ENCODE measurements at places on chromosomes 6 and 20.

- H3K27me3 ChIP-seq = no peaks in the 10 kb centered on the region
- DNase-seq = no peak
- H3K36me3 ChIP-seq = no peaks in the 10 kb centered on the region
Measured at GRCh38 chr20:64232794-64233193, 22.8 kb upstream of the PCMTD2 start.

- H3K4me3 ChIP-seq = no peak overlapping the region
- H3K4me1 ChIP-seq = peaks cover 15% of the 10 kb centered on the region
- DNase-seq = no peak
Measured at GRCh38 chr6:129312880-129313279, 397.1 kb downstream of the ARHGAP18 start.

- DNase-seq = peak; percentile 74
- peaks cover 26% of the 10 kb centered on the region for H3K36me3 ChIP-seq
- no peak overlapping the region for H3K27ac ChIP-seq
- H3K27me3 ChIP-seq = no peaks in the 10 kb centered on the region
Measured at GRCh38 chr20:34579979-34580940, 21.7 kb downstream of the MAP1LC3A start.

- DNase-seq = no peak
- H3K27me3 ChIP-seq = no peaks in the 10 kb centered on the region
- no peak overlapping the region for H3K4me3 ChIP-seq
- no peak overlapping the region for H3K27ac ChIP-seq
- H3K4me1 ChIP-seq = no peaks in the 10 kb centered on the region
- H3K36me3 ChIP-seq = no peaks in the 10 kb centered on the region
Measured at GRCh38 chr6:40276141-40276540, 311.0 kb downstream of the LRFN2 start.

DNA sequence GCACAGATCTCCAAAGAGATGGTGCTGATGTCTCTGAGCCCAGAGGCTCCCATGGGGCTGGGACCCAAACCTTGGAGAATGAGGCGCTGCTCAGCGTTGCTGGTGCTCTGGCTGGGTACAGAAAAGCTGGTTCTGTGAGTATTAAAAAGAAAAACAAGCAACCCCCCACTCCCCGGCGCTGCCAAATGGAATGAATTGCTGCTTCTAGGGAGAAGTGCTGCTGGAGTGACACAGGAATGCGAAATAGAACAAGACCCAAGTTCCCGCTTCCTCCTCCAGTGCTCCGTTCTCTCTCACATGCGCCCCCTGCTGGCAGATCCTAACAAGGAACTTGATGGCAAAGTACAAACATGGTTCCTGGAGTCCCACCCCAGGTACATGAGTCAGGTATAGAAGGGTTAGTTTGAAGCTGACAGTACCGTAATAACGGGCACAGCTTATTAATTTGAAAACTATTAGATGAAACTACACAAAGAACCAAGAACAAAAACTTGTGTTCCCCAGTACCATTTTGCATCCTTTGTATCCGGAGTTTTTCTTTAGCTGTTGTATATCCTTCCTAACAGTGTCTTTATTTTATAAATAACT lies 2.1 kb upstream of the DDX27 start:
- peaks cover 30% of the 10 kb centered on the region for H3K4me1 ChIP-seq
- no peak overlapping the region for H3K4me3 ChIP-seq
- peak; percentile 99 for DNase-seq
- peak overlapping the region; percentile 44 for H3K27ac ChIP-seq

DNA sequence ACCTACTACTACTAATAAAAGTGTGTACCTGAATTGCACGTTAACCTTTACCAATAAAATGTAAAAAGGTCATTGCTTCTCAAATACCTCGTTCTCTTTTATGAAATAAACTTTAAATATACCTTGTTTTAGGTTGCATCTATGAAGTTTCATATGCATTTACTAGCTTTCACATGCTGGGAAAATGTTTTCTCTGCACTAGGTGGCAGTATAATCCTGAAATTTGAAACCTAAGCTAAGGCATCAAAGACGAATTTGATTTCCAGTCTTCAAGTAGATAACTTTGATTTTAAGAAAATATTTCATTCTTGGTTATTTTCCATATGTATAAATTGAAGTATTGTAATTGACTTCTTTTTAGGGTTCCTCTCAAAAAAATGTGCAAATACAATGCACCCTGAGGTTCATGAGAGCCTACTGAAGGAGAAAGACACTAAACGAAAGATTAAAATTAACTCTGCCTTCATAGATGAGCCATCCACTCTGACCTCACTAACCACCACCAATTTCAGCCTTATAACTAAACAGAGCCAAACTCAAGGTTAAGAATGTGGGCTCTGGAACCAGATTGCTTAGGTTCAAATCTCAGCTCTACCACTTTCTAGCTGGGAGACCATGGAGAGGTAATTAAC lies 7.3 kb upstream of the COL9A1 start:
- no peaks in the 10 kb centered on the region for H3K27me3 ChIP-seq
- no peak overlapping the region for H3K4me3 ChIP-seq
- H3K4me1 ChIP-seq = no peaks in the 10 kb centered on the region
- no peak for DNase-seq

GRCh38 chr6:138785079-138785478 lies 10.8 kb upstream of the ECT2L start:
- no peak overlapping the region for H3K4me3 ChIP-seq
- peaks cover 31% of the 10 kb centered on the region for H3K4me1 ChIP-seq
- H3K36me3 ChIP-seq = peaks cover 15% of the 10 kb centered on the region
- no peak for DNase-seq
- no peaks in the 10 kb centered on the region for H3K27me3 ChIP-seq

DNA sequence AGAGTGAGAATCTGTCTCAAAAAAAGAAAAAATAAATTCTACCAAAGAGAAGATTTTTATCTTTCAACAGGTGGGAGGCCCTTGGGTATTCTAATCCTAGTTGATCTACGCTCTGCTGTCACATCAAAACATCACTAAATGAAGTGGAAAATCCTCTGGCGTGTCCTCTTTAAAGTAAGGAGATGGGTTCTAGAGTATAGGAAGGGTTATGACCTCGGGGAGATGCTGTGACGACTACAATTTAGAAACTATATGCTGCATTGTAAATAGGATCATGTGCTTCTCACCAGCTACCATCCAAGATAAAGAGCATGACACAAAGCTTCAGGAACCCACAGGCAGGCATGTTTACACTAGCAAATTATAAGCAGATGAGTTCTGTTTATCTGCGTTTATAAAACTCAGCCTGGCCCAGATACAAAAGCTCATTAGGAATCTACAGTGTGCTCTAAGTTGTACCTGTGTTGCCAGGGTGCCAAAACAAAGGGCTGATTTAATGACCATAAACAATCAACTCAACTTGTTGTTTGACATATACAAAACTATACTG lies 197.1 kb upstream of the PLN start:
- no peaks in the 10 kb centered on the region for H3K36me3 ChIP-seq
- H3K27ac ChIP-seq = peak overlapping the region; percentile 60
- H3K27me3 ChIP-seq = no peaks in the 10 kb centered on the region
- H3K4me1 ChIP-seq = peaks cover 40% of the 10 kb centered on the region
- no peak overlapping the region for H3K4me3 ChIP-seq

DNA sequence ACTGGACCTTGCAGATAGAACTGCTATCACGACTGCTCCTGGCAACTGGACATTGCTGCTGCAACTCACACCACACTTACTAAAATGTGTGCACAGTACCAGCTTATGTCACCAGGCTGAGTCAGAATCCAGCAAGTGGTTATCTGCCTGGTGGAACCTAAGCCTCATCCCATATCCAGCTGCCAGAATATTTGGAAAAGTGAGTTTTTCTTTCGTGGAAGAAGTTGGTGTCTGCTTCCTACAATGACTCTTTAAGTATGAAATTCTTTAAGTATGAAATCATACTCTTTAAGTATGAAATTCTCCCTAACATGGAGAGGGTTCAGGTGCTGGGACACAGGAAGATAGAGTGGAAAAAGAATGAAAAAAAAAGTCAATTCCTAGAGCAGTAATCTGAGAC lies 16.4 kb upstream of the POLR1H start:
- peaks cover 4% of the 10 kb centered on the region for H3K4me1 ChIP-seq
- DNase-seq = no peak
- no peak overlapping the region for H3K27ac ChIP-seq
- H3K27me3 ChIP-seq = no peaks in the 10 kb centered on the region
- H3K4me3 ChIP-seq = no peak overlapping the region
- H3K36me3 ChIP-seq = no peaks in the 10 kb centered on the region

GRCh38 chr6:122712448-122713137 lies 66.9 kb upstream of the FABP7 start:
- no peaks in the 10 kb centered on the region for H3K27me3 ChIP-seq
- H3K4me3 ChIP-seq = no peak overlapping the region
- no peaks in the 10 kb centered on the region for H3K4me1 ChIP-seq
- no peaks in the 10 kb centered on the region for H3K36me3 ChIP-seq
- no peak overlapping the region for H3K27ac ChIP-seq
- no peak for DNase-seq

All from esophagus muscularis mucosa (tissue), 4 donors.